ENCODE measurements at places on chromosomes 1 and 21.
A peak's percentile ranks its signal among the peaks of the same experiment; 100 is the strongest.

- DNase-seq, result peak; percentile 10
Observed at GRCh38 chr1:17588048-17588871, 48.8 kb downstream of the ARHGEF10L start.

- no peak for DNase-seq
Observed at GRCh38 chr1:147241934-147242448, 493 bp upstream of the CHD1L start.

- DNase-seq, result no peak
Observed at GRCh38 chr21:41250519-41250918, 66.1 kb upstream of the FAM3B start.

DNA sequence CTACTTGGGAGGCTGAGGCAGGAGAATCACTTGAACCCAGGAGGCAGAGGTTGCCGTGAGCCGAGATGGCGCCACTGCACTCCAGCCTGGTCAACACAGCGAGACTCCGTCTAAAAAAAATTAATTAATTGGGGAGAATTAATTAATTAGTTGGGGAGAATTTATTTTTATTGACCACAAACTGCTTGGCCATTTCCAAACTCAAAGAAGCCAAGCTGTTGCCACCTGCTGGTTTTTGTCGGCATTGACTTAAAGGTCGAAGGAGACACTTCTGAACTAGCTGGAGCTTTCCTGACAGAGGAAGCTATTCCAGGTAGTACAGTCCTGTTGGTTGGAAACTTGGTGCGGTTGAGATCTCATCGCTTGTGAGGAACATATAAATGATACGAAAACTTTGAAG lies 13.1 kb downstream of the MAP1LC3C start:
- peak; percentile 28 for DNase-seq

DNA sequence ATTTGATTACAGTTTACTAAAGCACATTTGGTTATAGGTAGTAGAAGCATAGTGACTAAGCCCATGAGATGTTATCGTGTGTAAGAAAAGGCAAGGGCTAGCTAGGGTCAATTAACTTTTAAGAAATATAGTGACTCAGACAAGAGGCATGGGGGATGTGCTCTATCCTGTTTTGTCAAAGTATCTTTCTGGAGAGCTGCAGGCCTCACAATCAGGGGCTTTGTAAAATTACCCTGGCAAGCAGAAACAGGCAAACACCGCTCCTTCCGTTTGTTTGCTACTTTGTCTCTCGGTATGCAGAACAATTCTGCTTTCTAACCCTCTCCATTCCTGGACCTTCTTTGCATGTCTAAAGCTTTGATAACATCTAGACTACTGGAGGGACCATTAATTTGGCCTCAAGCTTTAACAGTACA lies 26.1 kb upstream of the ZNF697 start:
- no peak for DNase-seq

GRCh38 chr1:241330619-241331327 lies 26.2 kb downstream of the RGS7 start:
- DNase-seq, result no peak

GRCh38 chr1:8520483-8520966 lies 202.6 kb downstream of the SLC45A1 start:
- DNase-seq, result no peak

- DNase-seq, result no peak
Observed at GRCh38 chr21:18467715-18468114, 64.1 kb upstream of the TMPRSS15 start.

DNA sequence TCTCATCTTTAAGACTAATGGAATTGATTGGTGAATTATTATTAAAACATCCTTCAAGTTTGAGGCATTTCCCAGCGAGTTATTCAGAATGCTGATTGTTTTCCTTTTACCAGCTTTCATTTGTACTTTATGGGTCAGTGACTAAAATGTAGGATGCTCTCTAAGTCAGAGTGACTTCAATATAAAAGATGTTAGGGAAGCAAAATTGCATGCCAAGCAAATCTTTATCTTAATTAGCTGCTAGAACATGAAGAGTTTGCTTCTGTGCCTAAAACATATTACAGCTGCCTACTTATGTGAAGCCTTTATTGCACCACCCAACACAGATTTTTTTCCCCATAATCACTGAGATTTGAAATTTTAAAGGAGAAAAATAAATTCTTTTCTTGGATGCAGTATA lies 79.8 kb upstream of the CYYR1 start:
- no peak for DNase-seq

DNA sequence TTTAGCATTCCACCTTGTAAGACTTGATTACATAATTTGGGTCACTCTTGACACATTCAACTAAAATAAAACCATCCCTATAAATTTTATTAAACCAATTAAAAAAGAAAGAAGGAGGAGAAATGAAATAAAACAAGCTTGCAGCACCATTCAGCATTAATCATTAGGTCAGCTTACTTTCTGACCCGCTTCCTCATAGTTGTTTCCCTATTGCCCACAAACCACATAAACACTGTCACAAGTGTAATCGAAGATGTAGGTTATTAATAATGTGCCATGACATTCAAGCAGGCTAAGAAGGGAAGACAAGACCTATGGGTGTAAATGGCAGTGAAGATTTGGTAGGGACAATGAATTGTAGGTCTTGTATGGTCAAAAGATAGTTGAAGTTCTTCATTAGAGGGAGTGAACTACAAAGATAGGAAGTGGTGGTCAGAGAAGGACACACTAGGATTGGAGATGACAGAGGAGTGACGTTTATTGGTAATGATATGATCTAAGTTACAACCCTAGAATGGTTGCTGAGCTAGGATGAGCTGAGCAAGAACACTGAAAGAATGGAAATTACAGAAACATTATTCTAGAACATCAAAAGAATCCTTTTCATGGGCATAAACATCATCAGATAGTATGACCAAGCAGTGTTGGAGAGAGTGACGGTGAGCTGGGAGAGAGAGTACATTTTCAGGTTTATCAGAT lies 231.5 kb downstream of the KCNT2 start:
- no peak for DNase-seq

- no peak for DNase-seq
Observed at GRCh38 chr1:163820226-163820625, 498.5 kb downstream of the NUF2 start.

DNA sequence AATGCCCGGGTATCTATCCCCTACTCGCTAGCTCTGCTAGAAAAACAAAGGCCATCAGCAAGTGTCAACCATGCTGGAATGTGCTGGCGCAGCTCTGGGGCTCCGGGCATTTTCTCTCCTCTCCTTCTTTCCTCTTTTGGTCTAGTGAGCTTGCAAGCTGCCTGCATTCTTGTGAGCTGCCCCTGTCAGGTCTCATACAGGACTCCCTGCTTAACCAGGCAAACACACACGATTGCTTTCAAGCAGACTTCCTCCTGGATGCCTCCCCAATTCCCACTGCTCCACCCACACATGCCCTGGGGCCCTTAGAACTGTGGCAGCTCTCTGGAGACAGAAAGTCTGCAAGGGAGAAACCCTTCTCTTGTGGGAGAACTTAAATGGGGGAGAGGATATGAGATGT lies 35.7 kb upstream of the SUCO start:
- DNase-seq, result no peak

GRCh38 chr1:100928128-100928527 lies 32.2 kb downstream of the SLC30A7 start:
- DNase-seq, result no peak

GRCh38 chr1:226535666-226536065 lies 12.9 kb upstream of the STUM start:
- peak; percentile 84 for DNase-seq

DNA sequence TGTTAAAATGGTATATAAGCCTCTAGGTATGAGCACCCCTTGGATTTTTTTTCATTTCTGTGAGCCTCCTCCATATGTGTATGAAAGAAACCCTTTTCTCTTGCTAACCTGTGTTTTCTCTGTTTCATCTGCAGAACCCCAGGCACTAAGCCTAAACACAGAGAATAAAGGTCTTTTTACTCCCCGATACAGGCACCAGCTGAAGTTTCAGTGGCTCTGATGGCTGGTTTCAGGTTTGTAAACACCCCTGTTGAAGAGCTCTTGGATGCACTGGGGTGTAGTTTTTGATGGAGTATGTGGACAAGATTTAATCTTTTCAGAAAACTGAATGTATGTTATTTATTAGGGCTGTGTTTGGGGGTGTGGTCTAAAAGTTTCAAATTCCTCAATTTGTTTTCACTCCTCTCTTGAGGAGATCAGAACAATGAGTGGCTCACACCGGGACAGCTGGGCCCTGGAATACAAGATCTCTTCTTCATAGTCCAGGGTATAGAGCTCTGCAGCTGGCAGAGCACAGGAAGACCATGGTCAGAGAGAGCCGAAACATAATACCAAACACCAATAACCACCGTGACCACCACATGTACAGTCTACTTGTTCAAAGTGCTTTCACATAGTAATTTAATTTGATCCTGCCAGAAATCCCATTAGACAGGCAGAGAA lies 50.2 kb upstream of the VTCN1 start:
- DNase-seq, result no peak

Data from DMS153 (cell line).